A549 treated with CORT108297 at 1 μM for 4 hours (cell line): ENCODE measurements at places on chromosomes 2 and 18. TPM values are rescaled to one million over a fixed set of nuclear protein-coding genes. Genes with fewer than 3 reads are reported as not detected.

ZNF892 gene
- 0.17 to 0.60 TPM (median 0.45 TPM) in 5 replicates for total RNA-seq

SERPINB2 gene
- total RNA-seq: 0.03 to 0.09 TPM (median 0.05 TPM) in 3 of 5 replicates, not detected in the others

TMEM17 gene
- 5.3 to 6.0 TPM (median 5.5 TPM) in 5 replicates for total RNA-seq

POTEJ gene
- total RNA-seq: not detected in 5 replicates

SPATS2L gene
- 122 to 135 TPM (median 132 TPM) in 5 replicates for total RNA-seq
